Renal pelvis (tissue), 12 donors: ENCODE measurements at places on chromosomes 16 and 17. TPM values are rescaled to one million over a fixed set of nuclear protein-coding genes. Genes with fewer than 3 reads are reported as not detected.

The TGFB1I1 gene
- 46.5 TPM for polyA plus RNA-seq

The KRT33A gene
- 0.18 TPM for polyA plus RNA-seq

The RAD51D gene
- 15.7 TPM for polyA plus RNA-seq

The SLC26A11 gene
- 30.8 TPM for polyA plus RNA-seq

The AGRP gene
- not detected for polyA plus RNA-seq

The KRTAP17-1 gene
- polyA plus RNA-seq, result not detected

The CMTM2 gene
- 0.90 TPM for polyA plus RNA-seq

The MMP2 gene
- 206 TPM for polyA plus RNA-seq

The RAP1GAP2 gene
- polyA plus RNA-seq, result 27.0 TPM

The TAF1C gene
- polyA plus RNA-seq, result 40.6 TPM

The SPNS2 gene
- 48.2 TPM for polyA plus RNA-seq

The ROGDI gene
- polyA plus RNA-seq, result 22.7 TPM

The SMURF2 gene
- polyA plus RNA-seq, result 33.3 TPM

The PDPR gene
- polyA plus RNA-seq, result 47.5 TPM

The GGNBP2 gene
- polyA plus RNA-seq, result 85.5 TPM

The ATP2C2 gene
- 1.4 TPM for polyA plus RNA-seq

The TLCD2 gene
- polyA plus RNA-seq, result 7.1 TPM

The OR1A1 gene
- polyA plus RNA-seq, result not detected

The PRAC2 gene
- not detected for polyA plus RNA-seq

The UMOD gene
- polyA plus RNA-seq, result 156 TPM

The SCNN1B gene
- polyA plus RNA-seq, result 17.7 TPM

The ADAM11 gene
- 2.7 TPM for polyA plus RNA-seq

The CD7 gene
- polyA plus RNA-seq, result 0.65 TPM

The AXIN2 gene
- 26.9 TPM for polyA plus RNA-seq

The C16orf46 gene
- polyA plus RNA-seq, result 1.5 TPM

The TAT gene
- polyA plus RNA-seq, result 0.03 TPM

The KIF2B gene
- not detected for polyA plus RNA-seq
